HEK293T (cell line): ENCODE measurements at places on chromosomes 6 and 20.

GRCh38 chr20:5969348-5969935, 19.0 kb downstream of the MCM8 start:
- DNase-seq = no peak

DNA sequence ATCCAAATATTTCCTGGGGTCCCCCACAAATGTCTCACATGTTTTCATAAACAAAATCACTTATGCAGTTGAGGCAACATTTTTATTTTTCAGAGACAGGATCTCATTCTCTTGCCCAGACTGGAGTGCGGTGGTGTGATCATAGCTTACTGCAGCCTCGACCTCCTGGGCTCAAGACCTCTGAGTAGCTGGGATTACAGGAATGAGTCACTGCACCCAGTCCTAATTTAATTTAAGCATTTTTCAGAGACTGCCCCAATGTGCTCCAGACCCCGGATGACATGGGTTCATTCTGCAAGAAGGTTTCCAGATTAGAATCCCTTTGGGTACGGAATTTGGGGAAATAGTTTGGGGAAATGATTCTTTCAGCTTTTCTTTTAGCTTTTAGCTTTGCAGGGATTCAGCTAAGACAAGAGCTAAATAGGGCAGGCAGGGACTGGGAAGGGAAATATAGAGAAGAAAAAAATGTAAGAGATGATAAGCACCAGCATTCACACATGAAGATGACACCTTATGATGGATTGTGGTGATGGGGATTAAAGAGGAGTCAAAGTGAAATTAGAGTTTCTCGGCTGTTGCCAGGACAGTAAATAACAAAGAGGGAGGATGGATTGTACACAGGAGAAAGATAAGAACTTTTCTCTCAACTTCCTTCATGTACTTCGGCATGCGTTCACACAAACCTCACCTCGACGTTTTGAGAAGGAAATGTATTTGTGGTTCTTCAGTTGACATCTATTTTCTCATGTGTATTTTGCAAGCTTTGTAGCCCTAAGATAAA, 169.4 kb upstream of the TAB2 start:
- no peak for DNase-seq

DNA sequence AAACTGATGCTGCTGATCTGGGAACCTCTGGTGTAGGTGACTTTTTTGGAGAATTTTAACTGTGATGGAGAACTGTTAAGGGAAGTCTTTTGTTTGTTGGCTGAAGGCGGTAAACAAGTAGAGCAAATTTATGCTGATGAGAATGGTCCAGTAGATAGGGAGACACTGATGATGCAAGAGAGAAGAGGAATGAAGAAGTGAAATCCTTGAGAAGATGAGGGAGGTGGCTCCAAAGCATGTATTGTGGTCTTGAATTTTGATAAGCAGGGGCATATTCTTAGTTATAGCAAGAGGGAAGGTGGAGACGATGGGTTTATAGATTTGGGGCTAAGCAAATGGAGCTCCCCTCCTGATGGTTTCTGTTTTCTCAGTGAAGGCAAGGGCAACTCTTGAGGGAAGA, 22.0 kb downstream of the MAPK14 start:
- no peak for DNase-seq

- DNase-seq = no peak
Measured at GRCh38 chr20:39210341-39211036, 248.3 kb downstream of the DHX35 start.

GRCh38 chr6:145315982-145316600, 419.2 kb downstream of the EPM2A start:
- no peak for DNase-seq

- no peak for DNase-seq
Measured at GRCh38 chr20:58554541-58554940, 39.3 kb upstream of the APCDD1L start.

GRCh38 chr6:102407886-102408741, 1014.6 kb downstream of the GRIK2 start:
- DNase-seq = no peak

DNA sequence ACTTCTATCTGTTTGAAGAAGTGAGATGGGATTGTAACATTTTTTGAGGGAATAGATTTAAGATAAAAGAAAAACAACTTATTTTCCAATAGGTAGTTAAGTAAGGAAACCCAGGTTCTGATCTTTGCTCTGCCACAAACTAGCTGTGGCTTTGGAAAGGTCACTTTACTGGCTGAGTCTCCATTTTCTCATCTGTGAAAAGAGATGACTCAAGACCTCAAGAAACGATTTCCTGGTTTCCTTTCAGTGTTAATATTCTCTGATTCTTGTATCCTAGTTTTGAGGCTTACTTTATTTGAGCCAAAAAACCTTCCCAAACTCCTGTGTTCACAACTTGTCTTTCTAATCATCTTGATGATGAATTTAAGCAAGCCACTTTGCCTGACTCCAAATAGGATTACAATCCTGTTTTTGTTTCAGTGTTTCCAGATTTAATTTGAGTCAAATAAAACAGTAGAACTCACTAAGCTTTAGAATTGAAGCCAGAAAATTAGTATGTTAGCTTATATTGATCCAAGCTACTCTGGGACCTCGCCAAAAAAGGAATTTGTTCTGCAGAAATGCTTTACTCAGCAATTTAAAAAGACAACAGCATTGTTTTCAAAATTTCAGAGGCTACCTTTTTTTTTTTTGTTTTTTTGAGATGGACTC, 51.1 kb downstream of the ENPP1 start:
- DNase-seq = no peak
